Activated naive CD4-positive, alpha-beta T cell (primary cell): ENCODE measurements at places on chromosomes 3 and 15.

DNA sequence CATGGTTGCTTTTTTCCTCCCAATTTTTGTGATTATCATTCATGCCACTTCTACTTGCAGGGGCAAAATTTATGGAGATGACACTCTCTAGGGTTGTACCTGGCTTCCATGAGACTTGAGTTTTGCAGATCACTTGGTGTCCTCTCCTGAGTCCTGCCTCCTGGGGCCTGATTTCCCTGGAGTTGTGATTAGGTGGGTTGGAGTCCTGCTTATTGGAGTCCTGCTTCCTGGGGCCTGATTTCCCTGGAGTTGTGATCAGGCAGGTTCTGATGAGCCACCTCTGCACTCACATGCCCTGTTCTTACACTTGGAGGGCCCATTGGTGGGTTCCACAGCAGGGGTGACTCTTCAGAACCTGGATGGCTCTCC is 102.0 kb downstream of the PDCD6IP start:
- no peak for DNase-seq

- no peak for DNase-seq
Measured at GRCh38 chr3:96959474-96959873, 145.1 kb downstream of the EPHA6 start.

DNA sequence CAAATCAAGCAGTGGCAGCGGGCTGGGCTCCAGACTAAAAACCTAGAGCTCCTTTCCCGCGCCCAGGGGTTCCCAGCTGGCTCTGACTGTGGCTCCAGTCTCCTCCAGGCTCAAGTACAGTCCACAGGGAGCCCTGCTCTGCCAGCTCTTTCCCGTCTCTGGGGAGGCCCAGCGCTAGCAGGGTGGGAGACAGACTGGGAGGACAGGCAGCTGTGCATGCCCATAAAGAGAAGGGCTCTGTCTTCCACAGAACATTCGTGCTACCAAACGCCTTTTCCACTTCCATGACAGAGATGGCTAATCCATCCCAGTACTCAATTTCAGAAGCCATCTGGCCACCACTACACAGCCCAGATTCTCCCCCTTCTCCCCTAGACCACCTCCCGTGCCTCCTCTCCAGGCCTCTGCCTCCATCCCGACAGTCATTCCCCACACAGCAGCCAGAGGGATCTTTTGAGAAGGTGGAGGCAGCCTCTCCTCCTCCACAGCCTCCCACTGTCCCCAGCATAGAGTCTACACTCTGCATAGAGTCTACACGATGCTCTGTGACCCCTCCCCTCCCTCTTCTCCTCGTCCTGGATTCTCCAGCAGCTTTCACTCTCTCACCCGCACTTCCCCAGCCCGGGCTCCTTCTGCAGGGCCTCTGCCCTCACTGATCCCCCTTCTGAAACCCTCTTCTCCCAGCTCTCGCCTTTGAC is 6.8 kb upstream of the DUSP7 start:
- DNase-seq, result no peak

DNA sequence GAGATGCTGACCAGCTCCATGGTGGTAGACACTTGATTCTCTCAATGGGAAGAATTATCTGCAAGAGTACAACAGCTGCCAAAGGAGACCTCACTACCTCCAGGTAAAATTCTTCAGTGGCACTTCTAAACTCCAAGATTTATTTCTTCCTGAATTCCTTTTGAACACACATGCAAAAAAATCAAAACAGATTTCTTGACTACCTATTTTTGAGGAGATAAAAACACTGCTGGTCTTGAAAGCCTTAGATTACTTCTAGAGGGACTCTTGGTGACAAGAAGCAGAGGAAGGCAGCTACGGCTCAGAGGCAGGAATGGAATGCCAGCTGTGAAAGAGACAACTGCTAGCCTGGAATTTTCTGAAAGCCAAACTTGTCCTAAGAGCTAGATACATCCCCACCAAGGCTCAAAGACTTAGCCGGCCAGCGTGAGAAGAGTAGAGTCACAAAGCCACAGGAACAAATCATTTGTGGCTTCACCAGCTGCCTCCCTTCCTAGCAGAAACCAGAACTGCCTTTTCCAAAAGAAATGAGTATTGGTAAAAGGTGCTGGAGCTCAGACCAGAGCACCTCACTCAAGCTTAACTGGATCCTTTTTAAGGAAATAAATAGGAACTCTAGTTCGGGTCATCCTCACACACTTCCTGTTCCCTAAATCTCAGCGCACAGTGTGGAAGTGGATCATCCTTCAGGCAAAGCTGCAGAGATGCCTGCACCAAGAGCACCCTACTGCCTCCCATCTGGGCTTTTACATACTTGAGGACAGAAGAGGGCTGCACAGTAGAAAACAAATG is 32.6 kb downstream of the CLK3 start:
- DNase-seq, result no peak

GRCh38 chr3:129277829-129278271 is 820 bp upstream of the HMCES start:
- DNase-seq, result no peak

DNA sequence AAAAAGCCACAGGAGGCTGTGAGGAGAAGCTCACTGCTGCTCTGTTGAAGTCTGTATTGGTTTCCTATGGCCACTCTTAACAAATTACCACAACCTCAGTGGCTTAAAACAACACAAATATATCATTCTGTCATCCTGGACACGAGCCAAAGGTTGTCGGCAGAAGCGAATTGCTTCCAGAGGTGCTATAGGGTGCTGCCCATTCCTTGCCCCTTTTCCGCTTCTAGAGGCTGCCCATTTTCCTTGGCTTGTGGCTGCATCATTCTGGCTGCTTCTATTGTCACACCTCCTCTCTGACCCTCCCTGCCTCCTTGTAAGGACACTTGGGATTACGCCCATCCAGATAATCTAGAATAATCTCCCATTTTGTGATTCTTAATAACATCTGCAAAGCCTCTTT is 6.4 kb upstream of the SACM1L start:
- no peak for DNase-seq

DNA sequence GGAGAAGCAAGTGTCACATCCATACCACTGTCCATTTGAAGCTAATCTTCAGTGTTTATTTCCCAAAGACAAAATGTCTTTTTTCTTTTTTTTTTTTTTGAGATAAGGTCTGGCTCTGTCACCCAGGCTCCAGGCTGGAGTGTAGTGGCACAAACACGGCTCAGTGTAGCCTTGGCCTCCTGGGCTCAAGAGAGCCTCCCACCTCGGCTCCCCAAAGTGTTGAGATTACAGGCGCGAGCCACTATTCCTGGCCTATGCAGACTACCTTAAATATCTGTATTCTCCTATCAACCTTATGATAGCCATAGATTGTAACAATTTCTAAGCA is 27.7 kb upstream of the VPS33B start:
- DNase-seq, result no peak

DNA sequence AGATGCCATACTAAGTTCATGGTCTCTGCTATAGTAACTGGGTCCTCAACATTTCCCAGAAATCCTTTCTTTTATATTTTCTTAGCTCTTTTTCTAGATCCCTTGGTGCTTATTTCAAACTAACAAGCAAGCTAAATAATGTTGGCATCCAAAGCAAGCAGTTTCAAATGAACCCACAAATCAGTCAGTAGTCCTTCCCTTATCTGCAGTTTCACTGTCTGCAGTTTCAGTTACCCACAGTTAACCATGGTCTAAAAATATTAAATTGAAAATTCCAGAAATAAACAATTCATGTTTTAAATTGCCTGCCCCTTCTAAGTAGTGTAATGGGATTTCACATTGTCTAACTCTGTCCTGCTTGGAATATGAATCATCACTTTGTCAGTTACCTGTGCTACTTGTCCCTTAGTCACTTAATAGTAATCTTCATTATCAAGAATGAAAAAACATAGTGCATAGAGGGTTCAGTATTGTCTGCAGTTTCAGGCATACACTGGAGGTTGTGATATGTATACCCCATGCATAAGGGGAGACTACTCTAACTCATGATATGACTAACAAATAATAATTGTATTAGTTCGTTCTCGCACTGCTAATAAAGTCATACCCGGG is 633.7 kb downstream of the MECOM start:
- no peak for DNase-seq

DNA sequence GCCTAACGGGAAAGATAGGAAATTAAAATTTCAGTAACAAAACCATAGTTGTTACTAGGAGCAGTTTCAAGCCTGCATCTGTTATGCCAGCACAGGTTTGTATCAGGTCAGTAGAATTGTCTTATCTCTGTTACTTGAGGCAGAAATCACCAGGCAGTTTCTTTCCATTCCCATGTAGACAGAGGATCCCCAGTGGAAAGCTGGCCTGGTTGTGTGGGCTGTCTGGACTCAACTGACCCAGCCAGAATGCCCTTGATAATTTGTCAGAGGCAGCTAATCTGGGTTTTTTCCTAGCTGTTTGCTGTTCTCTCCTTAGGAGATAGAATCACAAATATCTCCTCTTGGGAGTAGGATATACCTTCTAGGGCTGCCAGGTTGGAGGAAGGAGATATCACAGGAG is 1044.7 kb downstream of the IGSF11 start:
- DNase-seq, result no peak

DNA sequence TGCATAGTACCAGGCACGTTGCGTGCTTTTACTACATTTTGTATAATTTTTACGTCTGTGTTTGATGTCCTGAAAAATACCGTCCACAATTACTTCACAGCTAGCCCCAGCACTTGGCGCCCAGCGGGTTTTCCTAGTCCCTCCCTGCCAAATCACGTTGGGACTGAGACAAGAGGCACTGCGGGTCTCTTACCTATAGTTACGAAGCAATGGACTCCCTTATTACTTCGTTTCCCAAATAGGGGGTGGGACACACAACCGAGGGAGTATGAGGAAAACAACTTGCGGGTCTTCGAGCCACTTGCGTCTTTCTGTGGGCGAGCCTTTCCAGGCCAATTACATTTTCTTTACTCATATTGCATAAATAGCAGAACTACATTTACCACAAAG is 620 bp upstream of the CMSS1 start:
- DNase-seq, result no peak

DNA sequence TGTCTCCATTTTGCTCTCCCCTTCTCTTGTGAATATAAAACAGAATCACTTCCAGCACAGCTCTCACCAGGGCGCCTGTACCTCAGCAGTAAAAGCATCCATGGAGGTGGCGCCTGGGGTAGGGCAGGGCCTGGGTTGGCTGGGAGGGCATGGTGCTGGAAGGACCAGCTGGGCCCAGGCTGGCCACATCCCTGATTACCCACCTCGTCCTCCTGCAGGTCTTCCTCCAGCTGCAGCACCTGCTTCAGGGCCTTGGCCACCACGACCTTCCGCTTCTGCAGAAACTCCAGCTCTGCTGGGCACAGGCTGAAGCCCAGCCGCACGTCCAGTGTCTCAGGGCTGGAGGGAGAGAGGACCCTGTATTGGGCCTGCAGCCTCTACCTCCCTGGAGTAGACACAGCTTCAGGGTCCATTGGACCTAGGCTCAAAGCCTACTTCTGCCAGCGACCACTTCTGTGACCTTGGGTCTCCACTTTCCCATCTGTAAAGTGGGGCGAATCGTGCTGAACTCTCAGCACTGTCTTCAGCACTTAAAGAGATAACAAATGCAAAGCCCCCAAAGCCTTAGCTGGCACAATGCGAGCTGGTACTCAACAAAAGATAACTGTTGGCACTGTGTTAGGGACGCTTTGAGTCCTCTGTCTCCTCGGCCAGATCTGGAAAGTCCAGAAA is 23.8 kb downstream of the PLA2G4E start:
- no peak for DNase-seq

DNA sequence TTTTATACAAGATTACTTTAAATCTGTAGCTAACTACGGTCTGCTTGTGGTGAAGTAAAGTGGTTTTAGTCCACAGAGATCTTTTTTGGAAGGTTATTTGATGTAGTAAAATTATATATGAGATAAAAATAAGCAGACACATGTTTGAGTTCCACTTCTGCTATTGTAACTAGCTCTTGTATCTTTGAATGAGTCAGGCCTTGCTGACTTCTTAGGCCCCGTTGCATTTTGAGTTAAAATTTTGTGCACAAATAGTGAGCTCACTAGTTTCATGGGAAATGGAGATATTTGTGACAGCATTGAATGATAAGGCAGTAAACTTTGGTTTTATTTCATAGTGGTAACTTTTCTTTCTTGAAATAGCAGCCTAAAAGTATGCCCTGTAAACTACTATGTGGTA is 42.6 kb downstream of the ARIH1 start:
- no peak for DNase-seq

DNA sequence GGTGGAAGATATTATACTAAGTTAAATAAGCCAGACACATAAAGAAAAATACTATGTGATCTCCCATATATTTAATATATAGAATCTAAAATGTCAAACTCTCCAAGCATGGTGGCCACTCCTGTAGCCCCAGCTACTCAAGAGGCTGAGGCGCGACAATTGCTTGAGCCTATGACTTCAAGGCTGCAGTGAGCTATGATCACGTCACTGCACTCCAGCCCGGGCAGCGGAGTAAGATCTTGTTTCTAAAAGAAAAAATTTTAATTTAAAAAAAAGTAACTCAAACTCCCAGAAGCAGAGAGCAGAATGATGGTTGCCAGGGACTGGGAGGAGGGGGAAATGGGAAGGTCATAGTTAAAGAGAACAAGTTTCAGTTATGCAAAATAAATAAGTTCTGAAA is 13.3 kb downstream of the RAB27A start:
- no peak for DNase-seq

DNA sequence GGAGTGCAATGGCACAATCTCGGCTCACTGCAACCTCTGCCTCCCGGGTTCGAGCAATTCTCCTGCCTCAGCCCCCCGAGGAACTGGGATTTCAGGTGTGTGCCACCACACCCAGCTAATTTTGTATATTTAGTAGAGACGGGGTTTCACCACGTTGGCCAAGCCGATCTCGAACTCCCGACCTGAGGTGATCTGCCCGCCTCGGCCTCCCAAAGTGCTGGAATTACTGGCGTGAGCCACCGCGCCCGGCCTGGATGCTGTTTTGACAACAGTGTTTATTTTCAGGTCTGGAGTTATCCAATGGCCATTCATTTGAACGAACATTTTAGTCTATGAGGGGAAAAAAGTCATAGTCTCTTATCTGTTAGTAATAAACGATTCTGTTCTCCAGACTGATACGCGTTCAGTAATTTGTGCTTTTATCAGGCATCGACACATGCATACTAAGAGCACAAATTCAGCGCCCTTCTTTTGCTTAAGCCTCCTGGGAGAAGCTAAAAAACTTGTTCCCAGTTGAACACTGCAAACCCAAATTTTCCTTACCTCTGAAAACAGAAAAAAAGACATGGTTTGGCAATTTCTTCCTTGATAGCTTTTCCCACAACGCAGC is 1.3 kb downstream of the B3GALNT1 start:
- no peak for DNase-seq

DNA sequence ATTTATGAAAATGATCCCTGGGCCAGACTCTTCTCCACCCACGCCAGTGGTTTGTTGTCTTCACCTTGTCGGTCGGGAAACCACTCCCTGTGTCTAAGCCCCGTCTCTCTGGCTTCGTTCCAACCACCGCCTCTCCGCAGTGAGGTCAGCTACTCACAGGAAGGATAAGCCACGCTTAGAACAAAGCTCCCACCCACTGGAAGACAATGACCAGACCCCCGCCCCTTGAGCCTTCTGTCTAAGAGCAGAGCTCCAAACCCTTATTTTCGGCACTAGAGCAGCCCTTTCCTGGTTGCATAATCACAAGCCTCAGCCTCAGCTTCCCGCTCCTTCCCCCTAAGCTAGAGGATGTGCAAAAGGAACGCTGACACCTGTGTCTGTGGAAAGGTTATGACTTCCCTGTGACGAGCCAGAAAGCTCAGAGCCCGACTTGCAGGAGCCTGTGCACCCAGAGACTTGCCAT is 114.9 kb upstream of the MEF2A start:
- DNase-seq, result no peak
